ENCODE measurements at places on chromosomes 3 and 15.

GRCh38 chr15:80507131-80507530 lies 102.9 kb downstream of the ARNT2 start:
- DNase-seq, result peak; percentile 19

DNA sequence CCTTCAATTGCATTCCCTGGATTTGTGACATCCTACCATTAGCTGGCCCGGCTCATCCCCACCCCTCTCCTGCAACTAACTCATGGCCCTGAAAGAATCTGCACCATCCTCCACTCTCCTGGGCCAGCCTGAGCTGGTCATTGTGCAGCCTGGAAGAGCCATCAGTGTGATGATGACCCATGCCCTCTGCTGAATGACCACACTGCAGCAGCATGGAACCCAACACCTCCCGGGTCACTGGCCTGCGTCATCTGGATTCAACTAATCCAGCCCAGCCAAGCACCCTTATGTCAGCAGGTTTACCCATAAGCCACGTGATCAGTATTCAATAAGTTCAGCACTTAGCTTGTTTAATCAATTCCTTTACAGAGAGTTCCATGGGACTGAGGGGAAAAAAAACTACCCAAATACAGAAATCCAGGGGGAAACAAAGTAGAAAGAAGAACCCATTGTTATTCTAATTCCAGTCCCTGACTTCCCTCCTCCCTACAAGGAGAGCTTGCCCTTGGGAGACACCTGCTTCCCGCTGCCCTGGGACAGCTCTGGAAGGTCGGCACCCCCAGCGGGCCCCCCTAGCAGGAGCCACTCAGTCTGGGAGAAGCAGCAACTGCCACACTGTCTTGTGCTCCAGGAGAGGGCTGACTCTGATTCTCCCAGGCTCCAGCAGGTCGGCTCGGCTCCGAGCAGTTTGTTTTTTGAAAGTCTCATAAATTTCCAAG lies 309.1 kb upstream of the TLE3 start:
- DNase-seq, result no peak

- peak; percentile 81 for DNase-seq
These were observed 44.4 kb downstream of the STARD9 start for GRCh38 chr15:42619656-42620371.

DNA sequence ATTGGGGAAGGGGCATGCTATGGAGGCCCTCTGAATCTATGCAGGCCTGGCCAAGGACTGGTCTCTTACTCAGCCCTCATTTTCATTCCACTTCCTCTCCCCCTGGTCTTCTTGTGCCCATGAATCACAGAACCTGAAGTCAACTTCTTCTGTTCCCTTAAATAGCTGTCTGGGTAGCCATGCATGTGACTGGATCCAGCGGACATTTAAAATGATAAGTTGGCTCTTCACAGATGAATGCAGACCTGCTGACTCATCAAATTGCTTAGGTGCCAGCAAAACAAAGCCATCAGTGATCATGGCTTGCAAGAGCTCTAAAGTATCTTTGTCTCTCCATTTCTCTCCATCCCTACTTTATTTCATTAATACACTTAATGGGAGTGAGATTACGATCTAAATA lies 90.1 kb upstream of the CADPS start:
- DNase-seq, result no peak

DNA sequence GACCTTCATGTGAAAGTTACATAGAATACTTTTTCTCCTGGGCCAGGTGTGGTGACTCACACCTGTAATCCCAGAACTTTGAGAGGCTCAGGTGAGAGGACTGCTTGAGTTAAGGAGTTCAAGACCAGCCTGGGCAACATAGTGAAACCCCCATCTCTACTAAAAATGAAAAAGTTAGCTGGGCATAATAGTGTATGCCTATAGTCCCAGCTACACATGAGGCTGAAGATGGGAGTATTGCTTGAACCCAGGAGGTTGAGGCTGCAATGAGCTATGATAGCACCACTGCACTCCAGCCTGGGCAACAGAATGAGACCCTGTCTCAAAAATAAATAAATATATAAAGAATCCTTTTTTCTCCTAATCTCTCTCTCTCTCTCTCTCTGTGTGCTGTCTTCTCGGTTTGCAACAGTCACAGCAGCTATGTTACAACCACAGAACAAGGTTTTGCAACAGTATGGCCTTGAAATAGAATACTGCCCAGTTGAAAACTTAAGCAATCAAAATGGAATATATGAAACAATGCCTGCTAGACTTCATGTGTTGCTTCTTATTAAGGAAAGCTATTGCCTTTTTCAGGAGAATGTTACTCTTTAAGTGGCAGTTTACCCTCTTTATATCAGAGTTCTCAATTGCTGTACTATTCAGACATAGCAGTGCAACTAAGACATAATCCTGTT lies 12.3 kb upstream of the DENND4A start:
- DNase-seq, result no peak

GRCh38 chr15:50744601-50745000 lies 20.9 kb downstream of the SPPL2A start:
- no peak for DNase-seq

- peak; percentile 59 for DNase-seq
These were observed 683.7 kb downstream of the TBL1XR1 start for GRCh38 chr3:176513604-176514003.

GRCh38 chr15:67290319-67290718 lies 35.7 kb downstream of the IQCH start:
- DNase-seq, result no peak

Measured in H1 (cell line).